Central memory CD4-positive, alpha-beta T cell (primary cell): ENCODE measurements at places on chromosomes 5 and 9.

DNA sequence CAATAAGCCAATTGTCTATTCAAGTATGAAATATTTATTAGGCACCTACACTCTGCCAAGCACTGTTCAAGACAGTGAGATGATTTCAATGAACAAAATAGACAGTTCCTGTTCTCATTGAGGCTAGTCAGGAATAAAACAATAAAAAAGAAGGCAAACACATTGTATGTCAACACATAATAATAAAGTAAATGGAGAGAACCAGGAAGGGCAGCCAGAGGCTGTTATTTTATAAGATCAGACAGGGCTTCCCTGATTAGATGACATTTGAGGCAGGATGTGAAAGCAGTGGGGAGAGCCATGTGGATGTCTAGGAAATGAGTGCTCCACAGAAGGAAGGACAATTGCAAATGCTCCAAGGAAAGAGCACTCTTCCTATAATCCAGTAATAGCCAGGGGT lies 2371.1 kb downstream of the MAT2B start:
- no peak for DNase-seq

DNA sequence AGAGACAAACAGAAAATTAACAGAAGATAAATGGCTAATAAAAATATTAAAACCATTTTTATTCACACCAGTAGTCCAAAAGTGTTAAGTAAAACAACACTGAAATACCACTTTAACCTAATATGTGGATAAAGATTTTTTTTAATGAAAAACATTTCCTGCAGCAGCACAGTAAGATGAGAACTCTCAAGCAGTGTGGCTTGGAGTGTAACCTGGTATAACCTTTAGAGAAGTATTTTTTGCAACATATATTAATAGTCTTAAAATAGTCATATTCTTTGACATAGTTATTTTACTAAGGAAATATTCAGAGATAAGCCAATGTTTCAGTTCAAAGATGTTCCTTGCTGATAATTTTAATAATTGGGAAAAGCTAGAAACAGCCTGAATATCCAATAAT lies 644.4 kb downstream of the PDE4D start:
- no peak for DNase-seq

DNA sequence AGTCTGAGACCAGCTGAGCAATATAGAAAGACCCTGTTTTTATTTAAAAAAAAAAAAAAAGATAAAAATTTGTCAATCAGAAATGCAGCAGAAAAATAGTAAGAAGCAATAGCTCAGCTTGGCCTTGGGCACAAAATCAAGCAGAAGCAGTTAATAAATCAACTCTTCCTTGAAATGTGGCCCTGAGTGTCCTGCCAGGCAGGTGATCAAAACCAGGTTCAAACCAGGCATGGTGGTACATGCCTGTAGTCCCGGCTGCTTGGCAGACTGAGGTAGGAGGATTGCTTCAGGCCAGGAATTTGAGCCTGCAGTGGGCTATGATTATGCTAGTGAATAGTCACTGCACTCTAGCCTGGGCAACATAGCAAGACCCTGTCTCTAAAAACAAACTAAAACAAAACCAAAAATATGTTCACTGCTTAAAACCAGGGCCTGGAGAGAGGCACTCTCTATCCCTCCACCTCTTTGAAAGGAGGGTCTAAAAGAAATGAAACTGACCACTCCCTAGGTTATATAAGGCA lies 27.9 kb upstream of the KLF9 start:
- DNase-seq: no peak

DNA sequence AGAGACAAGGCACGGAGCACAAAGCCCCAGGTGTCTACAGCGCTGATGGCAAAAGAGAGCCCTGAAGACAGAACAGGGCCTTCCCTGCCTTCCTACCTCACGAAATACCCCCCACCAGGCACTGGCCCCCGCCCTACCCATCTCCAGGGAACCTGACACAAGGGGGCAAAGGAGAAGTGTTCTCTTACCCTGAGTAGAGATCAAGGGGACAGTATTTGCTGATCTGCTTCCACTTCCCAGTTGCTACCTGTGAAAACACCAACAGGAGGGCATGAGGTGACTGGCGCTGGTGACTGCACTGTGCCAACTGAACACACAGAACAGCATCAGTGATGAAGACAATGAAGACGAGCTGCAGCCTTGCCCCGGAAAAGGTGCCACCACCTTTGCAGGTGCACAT lies 27.4 kb downstream of the IPPK start:
- no peak for DNase-seq

GRCh38 chr9:116233160-116233530 lies 79.6 kb downstream of the PAPPA start:
- no peak for DNase-seq

DNA sequence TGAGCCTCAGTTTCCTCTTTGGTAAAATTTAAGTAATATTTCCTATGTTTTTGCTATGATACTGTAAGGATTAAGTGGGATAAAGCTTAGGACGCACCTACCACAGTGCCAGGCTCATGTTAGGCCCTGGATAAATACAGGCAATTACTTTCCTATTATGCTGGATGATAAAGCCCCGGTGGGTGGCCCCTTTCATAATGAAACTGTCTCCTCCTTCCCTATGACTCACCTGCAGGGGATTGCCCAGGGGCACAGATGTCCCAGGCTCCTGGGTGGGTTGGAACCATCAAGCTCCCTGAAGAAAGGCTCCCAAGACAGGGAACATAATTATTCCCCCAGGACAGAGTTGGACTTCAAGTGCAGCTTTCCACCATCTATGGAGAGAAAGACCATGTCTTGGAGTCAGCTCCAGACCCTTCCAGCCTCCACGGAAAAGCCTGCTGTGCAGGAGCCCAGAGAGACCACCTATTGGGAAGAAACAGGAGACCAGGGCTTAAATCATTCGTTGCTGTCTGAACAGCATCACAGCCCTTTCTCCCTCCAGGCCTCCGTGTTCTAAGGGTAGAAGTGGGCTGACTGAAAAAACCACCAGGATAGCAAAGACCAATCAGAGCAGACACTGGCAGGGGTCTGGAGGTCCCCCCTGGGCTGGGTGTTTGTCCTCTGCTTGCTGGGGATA lies 43.2 kb upstream of the FOXE1 start:
- DNase-seq: no peak

DNA sequence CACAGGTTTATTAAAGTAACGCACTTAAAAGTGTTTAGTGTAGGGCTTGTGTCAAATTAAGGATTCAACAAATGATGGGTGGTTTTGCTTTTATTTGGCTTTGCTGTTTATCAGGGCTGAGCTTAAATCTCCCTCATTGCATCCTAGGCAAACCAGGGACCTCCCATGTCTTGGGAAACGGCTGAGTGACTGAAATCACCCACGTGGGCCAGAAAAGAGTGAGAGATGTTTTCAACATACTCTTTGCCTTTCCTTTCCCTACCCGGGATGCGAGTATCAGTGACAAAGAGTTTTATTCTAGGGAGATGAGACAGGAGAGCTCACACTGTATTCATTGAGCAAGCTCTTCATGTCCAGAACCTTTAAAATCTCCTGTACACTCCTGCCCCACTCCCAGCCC lies 23.3 kb downstream of the KCNMB1 start:
- DNase-seq: no peak

GRCh38 chr5:60295423-60295822 lies 401.9 kb upstream of the PDE4D start:
- DNase-seq: no peak

GRCh38 chr9:34520096-34520495 lies 2.7 kb downstream of the ENHO start:
- DNase-seq: no peak

DNA sequence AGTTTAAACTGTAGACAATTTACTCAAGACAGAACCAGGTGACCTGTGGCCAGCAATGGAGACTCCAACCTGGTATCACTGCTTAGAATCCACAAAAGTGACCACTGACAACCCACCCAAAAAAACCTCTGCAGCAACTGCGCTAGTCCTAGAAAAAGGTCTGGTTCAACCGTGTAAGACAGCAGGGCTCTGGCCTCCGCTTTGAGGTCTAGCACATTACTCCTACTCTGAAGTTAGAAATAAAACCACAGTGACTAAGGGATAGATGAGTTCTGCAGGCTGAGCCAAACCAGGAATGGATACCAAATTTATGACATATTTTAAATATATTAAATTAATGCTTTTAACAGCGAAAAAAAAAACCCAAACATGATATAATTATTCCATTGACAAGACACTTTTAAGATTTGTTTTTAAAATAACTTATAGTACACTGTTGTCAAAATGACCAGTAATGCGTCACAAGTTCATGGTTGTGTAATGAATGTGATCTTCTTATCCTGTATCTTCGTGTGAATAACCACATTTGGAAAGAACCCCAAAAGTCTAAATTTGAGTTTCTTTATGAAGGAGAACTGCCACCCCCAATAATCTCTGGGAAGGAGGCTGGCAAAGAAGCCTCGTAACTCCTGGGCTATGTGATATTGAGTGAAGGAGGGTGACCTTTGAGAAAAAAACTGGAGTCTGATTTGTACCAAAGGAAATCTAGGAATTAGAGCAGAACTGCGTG lies 101.9 kb upstream of the SLC44A1 start:
- DNase-seq: no peak

DNA sequence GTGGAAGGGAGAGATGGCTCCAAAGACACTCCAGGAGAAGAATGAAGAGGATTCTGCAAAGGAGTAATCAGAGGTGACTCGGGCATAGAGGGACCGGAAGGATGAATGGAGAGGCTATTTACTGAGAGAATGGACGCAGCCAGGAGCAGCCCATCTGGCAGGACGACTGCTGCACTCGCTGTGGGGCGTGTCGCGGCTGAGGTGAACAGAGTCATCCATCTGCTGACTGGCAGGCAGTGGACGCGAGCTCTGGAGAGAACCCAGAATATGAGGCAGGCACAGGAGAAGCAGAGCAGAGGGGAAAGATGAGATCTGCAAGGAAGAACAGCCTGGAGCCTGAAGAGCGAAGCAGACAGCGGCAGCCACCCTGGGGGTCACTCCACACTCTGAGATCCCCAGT lies 16.4 kb downstream of the FGF1 start:
- DNase-seq: no peak

- no peak for DNase-seq
Measured at GRCh38 chr5:179269781-179270543, 75.3 kb downstream of the ADAMTS2 start.

DNA sequence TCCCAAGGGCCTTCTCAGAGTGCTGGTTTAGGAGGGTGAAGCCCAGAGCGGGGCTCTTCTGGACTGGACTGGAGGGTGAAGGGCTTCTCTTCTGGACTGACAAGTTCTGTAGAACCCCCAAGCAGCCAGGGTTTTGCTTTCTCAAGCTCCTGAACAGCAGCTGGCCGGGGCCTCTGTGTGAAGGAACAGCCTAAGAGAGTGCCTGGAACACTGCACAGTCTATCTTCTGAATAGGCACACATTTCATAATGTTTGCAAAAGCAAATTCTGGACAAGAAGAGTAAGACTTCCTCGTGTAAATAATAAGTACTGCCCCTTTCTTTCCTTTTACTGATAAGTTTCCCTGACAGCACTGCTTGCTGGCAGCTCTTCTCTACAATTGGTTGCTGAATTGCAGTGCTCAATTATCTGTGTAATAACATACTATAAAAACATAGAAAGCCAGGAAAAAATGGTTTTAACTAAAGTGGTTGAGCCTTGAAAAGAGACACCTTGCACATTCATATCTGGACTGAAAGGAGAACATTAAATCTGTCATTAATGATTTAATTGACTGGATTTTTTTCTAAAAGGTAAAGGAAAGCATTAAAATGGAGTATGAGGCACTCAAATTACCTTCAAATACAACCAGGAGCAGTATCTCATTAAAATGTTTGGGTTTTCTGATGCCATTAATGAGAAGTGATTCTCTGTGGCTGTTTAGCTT lies 20.5 kb downstream of the MAST4 start:
- no peak for DNase-seq

DNA sequence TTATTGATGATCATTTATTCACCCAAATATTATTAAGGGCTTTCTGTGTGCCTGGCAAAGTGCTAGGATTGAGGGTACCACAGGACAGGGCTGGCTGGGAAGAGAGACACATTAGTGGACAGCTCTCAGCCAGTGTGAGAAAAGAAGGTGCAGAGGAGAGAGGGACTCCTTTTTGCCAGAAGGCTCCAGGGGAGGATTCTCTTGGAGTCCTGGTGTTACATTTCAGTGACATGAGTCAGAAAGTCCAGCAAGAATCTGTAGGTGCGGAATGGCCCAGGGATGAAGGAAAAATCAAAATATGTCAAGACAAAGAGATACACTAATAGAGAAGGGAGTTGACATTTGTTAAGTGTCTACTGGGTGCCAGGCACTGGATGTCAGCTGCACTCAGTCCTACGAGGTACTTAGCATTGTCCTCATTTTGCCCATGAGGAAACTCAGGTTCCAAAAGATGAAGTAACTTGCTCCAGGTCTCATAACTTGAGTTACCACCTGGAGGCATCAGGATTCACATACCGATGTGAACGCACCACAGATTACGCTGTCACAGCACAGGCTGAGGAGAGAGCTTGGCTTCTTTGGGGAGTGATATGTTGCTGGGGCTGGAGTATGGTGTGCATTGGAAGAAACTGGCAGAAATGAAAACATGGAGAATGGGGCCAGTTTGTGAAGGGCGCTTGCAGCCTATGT lies 60.5 kb downstream of the RASGRF2 start:
- no peak for DNase-seq

DNA sequence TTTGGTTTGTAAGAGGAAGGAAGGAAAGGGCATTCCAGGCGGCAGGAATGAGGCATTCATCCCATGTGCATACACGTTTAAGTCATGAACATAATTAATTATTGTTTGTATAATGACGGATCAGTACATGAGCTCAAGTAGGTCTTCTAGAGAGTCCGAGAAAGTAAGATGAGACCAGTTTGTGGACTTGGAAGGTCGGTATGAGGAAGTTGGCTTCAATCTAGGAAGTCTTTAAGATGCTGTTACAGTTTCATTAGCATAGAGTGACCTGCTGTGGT lies 2.1 kb downstream of the GTF3C4 start:
- no peak for DNase-seq

DNA sequence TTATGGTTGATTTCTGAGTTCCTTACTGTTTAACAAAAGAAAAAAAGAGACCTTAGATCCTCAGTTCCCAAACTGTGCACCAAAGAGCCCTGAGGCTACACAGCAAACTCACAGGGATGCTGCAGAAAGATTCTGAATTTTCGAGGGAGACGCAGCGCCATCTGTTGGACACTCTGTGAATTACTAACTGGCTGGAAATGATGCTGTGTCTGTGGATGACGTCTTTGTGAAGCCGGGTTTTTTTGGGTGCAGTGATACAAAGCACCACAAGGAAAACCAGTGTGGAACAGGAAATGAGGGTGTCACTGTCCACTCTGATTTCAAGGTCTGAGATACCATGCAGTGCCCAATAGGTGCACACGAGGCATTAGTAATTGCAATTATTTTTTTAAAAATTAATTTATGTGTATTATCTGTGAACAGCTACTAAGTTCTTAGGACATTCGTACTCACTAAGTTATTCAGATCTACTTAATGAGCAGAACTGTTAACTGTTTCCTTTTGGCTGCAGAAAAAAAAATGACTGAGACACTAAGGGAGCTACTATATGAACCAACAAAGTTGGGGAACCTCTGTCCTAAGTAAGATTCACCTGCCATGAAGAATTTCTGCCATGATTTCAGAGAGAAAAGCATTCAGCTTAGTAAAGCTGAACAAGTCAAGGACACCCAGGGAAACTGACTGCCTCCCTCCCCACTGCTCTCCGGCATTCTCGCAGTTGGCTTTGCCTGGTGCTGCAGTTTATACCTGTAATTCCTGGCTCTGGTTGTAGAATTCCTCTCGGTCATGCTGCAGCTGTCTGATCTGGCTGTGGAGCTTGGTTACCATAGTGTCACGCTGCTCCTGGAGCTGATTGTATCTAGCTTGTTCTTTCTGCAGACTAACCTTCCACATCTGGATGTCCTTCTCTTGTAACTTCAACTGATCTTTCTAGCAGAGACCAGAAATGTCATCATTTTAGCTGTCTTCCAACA lies 23.4 kb downstream of the SPACA9 start:
- peak; percentile 75 for DNase-seq

- DNase-seq: no peak
Measured at GRCh38 chr9:80040457-80040856, 468.7 kb downstream of the TLE4 start.

GRCh38 chr5:17305964-17306725 lies 88.7 kb downstream of the BASP1 start:
- no peak for DNase-seq
